ENCODE measurements at places on chromosomes 2 and 18.

DNA sequence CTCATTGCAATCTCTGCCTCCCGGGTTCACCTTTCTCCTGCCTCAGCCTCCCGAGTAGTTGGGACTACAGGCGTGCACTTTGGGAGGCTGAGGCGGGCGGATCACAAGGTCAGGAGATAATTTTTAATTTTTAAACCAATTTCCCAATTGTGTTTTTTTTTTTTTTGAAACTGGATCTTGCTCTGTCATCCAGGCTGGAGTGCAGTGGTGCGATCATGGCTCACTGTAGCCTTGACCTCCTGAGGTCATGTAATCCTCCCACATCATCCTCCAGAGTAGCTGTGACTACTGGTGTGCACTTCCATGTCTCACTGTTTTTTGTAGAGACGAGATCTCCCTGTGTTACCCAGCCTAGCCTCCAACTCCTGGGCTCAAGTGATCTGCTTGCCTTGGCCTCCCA is 49.3 kb downstream of the GLS start:
- DNase-seq = no peak

DNA sequence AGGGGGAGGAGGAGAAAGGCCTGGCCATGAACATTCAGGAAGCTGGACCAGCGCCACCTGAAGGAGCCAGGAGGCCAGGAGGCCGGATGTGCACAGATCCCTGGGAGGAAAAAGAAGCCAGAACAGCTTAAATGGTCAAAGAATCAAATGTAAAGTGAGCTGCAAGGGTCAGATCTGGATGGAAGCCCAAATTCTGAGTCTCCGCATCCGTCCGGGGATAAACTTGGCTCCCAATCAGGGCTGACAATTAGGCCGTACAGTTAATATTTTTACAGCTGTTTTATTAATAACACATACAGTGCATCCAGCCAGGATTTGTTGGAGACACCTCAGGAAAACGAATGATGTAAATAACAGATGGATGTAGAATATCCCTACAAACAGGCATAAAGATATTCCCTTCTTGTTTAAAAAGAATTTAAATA is 495.1 kb upstream of the TCF4 start:
- DNase-seq = no peak

DNA sequence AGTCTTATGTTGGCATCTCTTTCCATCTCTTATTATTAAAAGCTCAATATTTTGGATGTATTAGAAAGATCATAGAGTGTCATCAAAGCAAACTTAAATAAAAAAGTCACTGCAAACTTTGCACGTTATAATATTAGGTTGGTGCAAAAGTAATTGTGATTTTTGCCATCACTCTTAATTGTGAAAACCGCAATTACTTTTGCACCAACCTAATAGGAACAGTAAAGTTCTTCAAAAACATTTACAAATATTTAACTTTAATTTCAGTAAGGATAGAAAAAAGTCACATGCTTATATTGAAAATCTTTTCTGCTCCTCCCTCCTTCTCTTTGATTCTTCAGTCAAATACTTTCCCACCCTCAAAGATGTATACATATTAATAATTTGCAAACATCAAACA is 51.5 kb downstream of the ZNF521 start:
- no peak for DNase-seq

DNA sequence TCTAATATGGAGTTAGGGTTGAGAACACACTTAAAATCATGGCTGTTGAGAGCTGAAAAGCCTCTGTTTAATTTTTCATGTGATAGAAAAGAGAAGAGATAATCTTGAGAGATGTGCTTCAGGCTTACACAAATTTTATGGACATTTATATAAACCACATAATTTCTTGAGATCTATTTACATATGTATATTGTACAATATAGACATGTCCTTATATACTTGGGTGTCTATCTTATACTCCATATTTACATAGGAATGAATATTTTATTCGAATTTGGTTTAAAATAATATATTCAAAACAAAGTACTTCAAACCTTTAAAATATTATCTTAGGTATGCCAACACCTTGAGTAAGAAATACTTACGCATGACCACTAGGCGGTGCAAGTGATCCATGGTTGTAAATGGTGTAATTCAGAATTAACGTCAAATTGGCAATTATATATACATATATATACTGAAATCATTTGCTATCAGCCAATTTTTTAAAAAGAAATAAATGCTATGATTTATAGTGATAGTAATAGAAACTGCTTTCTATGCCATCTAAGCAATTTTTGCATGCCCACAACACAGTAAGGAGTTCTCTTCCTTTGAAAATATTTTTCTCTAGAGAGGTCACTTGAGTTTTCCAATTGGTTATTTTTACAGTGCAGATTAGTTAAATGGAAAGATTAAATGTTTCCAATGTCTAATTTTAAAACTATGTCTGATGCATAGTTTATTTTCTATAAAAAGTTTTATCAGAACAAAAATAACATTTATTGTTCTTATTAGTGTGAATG is 37.6 kb upstream of the SPAG16 start:
- peak; percentile 61 for DNase-seq

DNA sequence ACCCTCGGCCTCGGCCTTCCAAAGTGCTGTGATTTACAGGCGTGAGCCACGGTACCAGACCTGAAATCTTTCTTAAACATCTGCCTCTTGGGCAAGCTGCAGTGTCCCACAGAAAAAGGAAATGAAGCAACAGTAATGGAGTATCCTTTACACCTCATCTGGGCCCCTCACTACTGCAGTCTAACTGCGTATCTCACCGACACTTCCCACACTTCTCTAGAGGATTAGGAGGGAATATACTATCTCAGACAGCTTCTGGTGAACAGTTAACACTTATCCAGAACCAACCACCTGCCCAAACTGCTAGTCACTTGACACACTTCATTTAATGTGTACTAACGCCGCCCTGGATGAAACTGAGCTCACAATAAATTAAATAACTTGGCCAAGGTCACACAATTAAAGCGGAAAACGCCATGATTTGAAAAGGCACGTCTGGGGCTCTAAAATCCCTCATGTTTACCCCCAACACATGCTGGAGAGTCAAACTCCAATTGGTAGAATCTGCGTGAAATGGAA is 993 bp downstream of the COX7A2L start:
- peak; percentile 57 for DNase-seq

GRCh38 chr18:47492691-47493090 is 241.2 kb upstream of the SKOR2 start:
- DNase-seq = peak; percentile 22

- no peak for DNase-seq
Measured at GRCh38 chr2:26921323-26921722, 49.1 kb upstream of the MAPRE3 start.

DNA sequence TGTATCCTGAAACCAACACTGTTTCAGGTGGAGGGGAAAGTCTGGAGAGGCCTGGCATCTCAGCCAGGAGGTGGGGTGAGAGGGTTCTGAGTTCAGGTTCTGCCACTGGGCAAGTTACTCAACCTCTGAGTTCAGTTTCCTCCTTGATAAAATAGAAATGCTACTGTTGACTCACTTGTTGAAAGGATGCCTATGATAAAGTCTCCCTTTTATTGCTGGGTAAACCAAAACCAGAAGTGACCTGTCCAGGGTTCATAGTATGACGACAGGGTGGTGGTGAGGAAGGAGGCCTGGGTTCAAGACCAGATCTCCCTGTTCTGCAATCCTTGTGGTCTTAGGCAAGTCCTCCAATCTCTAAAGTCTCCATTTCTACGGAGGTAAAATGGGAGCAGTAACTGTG is 232.7 kb downstream of the PRKCE start:
- no peak for DNase-seq

DNA sequence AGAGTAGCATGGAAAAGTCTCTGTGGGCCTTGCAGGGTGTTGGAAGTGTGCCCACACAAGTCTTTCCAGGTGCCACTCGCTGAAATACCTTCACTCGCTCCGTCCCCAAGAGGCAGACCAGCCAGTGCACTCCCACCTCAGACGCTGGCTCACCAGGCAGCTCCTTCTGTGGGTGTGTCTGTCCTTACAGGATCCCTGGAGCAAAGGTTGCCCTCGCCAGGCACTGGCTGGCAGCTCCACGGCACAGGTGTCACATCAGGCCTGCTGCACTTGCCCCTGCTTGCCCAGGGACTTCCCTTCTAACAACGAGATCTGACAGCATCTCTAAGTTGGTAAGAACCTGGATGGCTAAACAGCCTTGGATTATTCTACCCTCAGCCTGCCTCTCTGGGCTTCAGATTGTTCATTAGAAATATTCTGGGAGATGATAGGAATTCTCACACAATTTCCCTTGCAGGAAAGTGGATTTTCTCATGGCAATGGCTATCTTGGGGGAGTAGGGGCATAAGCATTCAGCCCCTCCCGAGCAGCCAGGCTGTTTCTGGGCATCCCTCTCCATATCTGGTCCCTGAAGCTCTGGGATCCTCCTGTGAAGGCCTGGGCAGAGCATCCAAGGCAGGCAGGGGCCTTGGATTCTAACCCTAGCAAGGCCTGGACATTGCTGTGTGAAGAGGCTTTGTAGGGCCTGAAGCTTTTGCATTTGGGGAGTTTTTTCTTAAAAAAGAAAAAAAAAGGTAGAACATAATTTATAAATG is 262.1 kb downstream of the MYCN start:
- DNase-seq = no peak
